ENCODE measurements at places on chromosomes 2 and 18.

GRCh38 chr2:142222715-142223114 is 91.9 kb upstream of the LRP1B start:
- DNase-seq = no peak

DNA sequence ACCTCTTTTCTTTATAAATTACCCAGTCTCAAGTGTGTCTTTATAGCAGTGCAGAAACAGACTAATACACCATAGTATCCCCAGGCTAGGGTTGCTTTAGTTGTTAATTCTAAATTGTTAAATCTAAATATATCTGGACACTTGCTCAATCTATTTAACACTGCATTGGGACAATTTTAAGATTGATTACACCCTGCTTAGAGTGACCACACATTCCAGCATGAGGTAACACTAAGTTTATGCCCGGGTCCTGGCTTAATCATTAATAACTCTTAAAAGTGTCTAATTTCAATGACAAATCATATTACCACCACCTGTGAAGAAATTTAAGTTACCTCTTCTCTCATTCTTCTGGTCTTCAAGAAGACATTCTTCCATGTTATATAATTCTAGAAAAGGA is 131.4 kb downstream of the ZNF385B start:
- no peak for DNase-seq

DNA sequence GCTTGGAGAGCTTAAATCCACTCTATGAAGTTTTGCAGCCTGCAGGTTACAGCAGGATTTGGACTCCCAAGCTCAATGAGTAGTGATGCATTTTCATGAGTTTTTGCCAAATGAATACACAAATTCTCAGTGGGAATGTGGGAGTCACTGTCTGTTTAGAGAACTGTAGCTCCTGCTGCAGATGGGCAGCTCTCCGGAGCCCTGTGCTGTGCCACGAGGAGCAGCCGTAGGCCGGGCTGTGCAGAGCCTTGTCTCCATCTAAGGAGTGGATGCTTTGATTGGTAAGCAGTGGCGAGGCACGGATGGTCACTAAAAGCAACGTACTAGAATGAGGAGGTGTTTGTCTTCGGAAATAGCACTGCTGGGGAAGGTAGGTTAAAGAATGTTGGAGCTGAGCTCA is 96.0 kb upstream of the NFATC1 start:
- no peak for DNase-seq

GRCh38 chr18:59517446-59518165 is 158.5 kb upstream of the LMAN1 start:
- no peak for DNase-seq

DNA sequence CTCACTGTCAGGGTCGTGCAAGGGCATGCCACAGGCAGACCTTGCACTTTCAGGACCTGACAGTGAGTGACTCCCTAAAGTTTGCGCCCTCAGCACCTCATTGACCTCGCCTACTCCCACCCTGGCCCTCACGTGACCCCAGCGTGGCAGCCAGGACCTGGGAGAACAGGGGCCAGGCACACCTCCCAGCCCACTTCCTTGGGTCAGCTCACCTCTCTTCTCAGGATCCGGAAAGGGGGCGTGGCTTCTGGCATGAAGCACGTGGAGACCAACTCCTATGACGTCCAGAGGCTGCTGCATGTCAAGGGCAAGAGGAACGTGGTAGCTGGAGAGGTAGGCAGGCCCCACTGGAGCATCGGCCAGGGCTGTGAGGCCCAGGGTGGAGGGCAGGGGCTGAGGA is 8.8 kb downstream of the VIL1 start:
- DNase-seq = no peak

- DNase-seq = no peak
Observed at GRCh38 chr2:174157053-174157452, 91.3 kb downstream of the OLA1 start.

GRCh38 chr2:225196579-225196978 is 154.3 kb upstream of the DOCK10 start:
- no peak for DNase-seq

GRCh38 chr2:8586457-8587051 is 95.3 kb upstream of the ID2 start:
- no peak for DNase-seq

GRCh38 chr18:26454616-26455015 is 93.7 kb downstream of the KCTD1 start:
- DNase-seq = no peak

DNA sequence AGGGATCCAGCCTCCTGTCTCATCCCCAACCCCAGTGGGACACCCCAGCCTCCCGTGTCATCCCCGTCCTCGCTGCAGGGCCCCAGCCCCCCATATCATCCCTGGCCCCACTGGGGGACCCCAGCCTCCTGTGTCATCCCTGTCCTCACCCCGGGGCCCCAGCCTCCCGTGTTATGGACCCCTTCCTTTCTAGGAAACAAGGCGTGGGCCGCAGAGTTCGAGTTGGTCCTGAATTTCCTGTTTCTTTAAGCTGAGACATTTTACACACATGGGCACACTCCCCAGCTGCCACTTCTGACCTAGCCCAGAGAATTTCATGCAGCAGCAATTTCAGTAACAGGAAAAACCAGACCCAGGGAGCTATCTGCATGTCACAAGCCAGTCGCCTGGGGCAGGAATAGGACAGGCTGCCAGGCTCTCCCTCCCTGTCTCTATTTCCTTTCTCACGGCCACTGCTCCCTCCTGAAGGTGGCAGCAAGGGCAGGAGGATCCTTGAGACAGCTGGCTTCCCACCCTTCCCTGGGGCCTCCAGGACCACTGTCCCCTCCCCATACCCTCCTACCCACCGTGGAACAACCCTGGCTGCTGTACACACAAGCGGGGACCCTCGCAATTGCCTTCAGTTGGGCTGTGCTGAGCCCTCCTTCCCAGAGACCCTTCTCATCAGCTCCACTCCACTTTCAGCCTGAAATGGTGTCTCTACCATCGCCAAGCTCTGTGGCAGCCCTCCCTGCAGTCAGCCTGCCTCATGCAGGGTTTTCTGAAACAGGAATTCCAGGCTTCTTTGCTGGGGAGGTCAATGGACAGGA is 141.9 kb upstream of the ID2 start:
- DNase-seq = no peak

GRCh38 chr18:25876330-25876948 is 214.0 kb downstream of the SS18 start:
- no peak for DNase-seq

GRCh38 chr2:39515273-39515896 is 78.3 kb upstream of the MAP4K3 start:
- no peak for DNase-seq

DNA sequence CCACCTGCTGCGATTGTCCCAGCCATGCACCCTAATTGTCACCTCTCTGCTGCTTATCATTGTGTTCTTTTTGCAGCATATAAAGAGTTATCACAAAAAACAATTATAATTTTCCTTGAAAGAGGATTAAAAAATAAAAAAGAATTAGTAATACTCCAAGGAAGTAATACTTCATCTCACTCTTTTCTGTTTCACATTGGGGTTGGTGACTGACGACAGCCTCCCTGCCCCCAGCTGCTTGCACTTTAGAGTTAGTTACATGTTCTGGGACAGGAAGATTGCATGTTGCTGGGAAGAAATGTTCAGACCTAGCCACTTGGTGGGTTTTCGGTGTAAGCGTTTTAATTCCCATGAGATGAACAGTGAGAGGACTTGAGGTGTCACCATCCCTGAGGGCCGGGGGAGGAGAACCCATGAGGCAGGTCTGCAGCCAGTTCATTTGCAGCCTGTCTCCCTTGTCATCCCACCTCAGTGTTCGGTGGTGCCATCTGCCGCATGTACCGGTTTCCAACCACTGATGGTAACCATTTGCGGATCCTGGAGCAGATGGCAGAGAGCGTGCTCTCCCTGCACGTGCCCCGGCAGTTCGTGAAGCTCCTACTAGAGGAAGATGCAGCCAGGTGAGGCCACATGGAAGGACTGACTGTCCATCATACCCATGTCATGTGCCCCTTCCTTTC is 69.1 kb downstream of the COA5 start:
- DNase-seq = no peak

DNA sequence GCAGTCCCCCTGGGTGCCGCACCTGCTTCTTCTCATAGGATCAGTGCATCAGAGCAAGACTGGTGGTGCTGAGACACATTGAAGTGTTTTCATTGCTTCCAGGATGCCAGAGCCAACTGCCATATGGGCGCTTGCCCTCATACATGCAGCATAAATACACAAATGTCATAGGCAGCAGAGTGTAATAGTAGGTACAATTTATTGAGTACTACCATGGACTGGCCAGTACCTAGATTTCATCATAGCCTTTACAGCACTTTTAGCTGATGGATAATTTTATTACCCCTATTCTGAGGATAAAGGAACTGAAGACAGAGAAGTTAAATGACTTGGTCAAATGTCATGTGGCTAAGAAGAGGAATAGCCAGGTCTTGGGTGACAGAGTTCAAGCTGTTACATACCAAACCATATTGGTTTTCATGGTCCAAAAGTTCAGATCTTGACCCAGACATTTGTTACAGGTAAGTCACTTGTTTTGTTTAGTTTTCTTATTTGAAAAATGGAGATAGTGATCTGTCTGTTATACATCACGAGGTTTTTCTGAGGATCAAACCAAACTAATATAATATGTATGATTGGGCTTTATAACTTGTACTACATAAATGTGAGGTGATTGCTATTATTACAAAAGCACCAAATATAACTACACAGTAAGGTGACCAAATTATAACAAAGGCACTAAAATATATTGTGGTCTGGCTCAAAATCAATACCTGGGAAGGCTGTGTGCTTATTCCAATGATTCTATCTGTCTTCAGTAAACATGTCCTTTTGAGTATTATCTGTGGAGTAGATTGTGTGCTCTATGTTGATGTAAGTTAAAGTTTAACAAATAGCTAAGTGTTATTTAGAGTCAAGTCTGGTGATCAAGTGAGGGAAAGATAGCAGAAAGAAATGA is 151.9 kb upstream of the CYRIA start:
- no peak for DNase-seq

- DNase-seq = no peak
Observed at GRCh38 chr2:10038716-10039115, 4.6 kb upstream of the KLF11 start.

DNA sequence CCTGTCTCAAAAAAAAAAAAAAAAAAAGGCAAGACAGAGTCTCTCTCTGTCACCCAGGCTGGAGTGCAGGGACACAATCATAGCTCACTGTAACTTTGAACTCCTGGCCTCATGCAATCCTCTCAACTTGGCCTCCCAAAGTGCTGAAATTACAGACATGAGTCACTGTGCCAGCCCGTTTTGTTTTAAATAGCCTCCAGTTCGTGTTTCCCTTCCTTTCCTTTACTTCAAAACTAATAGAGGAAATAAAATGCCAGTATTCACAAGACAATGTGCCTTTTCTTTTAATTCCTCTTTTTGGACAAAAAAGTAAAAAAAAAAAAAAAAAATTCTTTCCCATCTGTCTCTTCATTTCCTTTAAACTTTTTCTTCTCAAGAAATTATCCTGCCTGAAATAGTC is 54.5 kb upstream of the ACMSD start:
- DNase-seq = no peak
